ENCODE measurements at places on chromosomes 16 and 17. TPM values are rescaled to one million over a fixed set of nuclear protein-coding genes. Genes with fewer than 3 reads are reported as not detected.

SLFN12 gene
- polyA plus RNA-seq = 3.4 TPM

KRT33B gene
- polyA plus RNA-seq = 6.1 TPM

SEPTIN12 gene
- 0.14 TPM for polyA plus RNA-seq

DNA sequence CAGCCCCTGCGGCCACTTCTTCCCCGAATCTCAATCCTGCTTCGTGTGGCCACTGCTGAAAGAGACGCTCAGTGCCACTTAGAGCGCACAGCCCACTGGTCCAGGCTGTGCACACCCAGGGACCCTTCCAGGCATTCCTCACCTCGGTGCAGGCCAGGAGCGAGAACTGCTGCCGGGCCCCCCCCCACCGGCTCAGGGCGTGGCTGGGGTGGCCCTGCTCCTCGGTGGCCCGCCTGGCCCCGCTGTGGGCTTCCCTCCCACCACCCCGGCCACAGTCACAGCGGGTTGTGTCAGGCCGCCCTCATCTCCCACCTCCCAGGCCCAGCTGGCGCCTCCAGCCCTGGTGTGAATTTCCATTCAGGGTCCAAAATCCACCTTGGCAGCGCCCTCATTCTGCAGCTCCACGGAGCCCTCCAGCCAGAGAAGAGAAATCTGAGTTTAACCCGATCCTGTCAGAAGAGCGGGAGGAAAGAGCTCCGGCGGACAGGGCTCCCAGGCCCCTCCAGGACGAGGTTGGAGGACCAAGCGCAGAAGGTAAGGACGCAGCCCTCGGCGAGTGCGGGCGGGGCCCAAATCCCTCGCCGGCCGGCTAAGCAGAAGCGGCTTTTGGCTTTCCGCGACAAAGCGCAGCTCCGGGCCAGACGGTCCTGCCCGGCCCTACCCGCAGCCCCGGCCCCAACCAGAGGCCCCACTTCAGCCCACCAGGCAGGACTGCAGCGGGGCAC is 12.0 kb downstream of the TBC1D16 start:
- H3K36me3 ChIP-seq = no peaks in the 10 kb centered on the region
- no peaks in the 10 kb centered on the region for H3K27me3 ChIP-seq
- H3K4me1 ChIP-seq = peaks cover 9% of the 10 kb centered on the region
- H3K27ac ChIP-seq = no peak overlapping the region

DNA sequence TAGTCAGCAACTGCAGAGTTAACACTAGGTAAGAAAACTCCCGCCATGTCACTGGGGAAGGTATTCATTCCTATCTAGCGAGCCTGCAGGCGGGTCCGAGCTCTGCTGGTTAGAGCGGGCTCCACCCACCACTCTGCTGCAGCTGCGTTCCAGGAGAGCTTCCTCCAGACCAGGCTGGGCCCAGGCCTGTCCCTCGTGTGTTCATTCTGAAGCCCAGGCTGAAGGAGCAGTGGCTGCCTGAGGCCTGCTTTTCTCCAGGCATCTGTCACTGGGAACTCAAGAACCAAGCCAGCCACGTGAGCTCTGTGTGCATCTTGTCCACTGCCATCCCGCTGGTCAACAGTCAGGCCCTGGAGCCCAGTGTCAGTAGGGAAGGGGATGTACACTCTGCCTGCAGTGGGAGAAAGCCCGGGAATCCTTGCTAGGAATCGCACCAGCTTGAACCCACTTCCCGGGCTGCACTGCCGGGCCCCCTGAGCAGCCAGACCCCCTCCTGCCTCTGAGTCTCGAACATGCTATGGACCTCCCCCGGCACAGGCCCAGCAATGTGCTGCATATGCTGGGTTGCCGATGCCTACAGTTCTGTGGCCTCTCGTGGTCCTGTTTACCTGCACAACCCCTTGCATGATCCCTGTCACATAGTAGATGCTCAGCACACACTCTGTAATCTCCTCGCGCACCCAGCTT is 51.0 kb upstream of the ENPP7 start:
- no peak overlapping the region for H3K27ac ChIP-seq
- H3K36me3 ChIP-seq = no peaks in the 10 kb centered on the region
- no peak for DNase-seq
- no peaks in the 10 kb centered on the region for H3K4me1 ChIP-seq

- H3K27me3 ChIP-seq = no peaks in the 10 kb centered on the region
- no peaks in the 10 kb centered on the region for H3K36me3 ChIP-seq
- no peaks in the 10 kb centered on the region for H3K4me1 ChIP-seq
- peak overlapping the region; percentile 52 for H3K27ac ChIP-seq
- DNase-seq = no peak
- H3K4me3 ChIP-seq = no peak overlapping the region
These were observed 27.1 kb downstream of the MEOX1 start for GRCh38 chr17:43634591-43635125.

GRCh38 chr17:19250421-19251173 is 13.4 kb downstream of the EPN2 start:
- no peaks in the 10 kb centered on the region for H3K36me3 ChIP-seq
- no peaks in the 10 kb centered on the region for H3K4me1 ChIP-seq
- no peak overlapping the region for H3K4me3 ChIP-seq
- H3K27me3 ChIP-seq = no peaks in the 10 kb centered on the region
- DNase-seq = no peak
- H3K27ac ChIP-seq = no peak overlapping the region

DNA sequence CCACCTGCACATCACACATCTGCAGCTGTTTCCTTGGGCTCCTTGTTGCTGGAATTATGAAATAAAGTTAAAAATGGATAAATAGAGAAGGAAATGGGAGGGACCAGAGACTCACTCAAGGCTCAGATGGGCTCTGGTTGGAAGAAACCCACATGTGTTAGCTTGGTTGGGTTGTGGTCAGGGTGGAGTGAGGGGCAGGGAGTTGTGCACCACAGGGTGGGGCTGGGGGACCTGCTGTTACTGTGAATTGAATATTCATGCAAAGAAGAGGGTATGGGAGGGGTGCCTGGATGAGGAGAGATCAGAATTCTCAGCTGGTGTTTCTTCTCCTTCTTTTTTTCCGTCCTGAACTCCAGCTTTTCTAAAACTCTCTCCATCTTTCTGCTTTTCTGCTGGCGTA is 320.7 kb downstream of the MAP2K4 start:
- H3K27ac ChIP-seq = no peak overlapping the region
- no peaks in the 10 kb centered on the region for H3K27me3 ChIP-seq
- H3K36me3 ChIP-seq = no peaks in the 10 kb centered on the region
- H3K4me1 ChIP-seq = no peaks in the 10 kb centered on the region

All from thymus (tissue), 14 donors.